ENCODE measurements at places on chromosomes 2 and 18.

DNA sequence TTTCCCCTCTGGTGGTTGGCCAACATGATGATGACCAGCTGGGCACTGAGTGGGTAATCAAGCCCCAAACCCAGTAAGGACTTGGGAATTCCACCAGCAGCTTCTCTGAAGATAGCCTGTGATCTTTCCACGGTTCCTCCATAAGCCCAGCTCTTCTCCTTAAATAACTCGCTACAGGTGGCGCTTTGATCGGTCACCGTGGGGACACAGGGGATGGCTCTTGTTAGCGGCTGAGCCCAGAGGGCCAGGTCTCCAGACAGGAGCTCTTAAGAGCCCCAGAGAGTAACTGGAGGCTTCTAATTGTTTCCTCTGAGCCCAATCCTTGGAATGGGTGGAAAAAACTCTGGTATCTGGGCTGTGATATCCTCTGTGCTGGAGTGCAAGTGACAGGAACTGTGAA, 13.6 kb upstream of the INHBB start:
- no peak for DNase-seq

DNA sequence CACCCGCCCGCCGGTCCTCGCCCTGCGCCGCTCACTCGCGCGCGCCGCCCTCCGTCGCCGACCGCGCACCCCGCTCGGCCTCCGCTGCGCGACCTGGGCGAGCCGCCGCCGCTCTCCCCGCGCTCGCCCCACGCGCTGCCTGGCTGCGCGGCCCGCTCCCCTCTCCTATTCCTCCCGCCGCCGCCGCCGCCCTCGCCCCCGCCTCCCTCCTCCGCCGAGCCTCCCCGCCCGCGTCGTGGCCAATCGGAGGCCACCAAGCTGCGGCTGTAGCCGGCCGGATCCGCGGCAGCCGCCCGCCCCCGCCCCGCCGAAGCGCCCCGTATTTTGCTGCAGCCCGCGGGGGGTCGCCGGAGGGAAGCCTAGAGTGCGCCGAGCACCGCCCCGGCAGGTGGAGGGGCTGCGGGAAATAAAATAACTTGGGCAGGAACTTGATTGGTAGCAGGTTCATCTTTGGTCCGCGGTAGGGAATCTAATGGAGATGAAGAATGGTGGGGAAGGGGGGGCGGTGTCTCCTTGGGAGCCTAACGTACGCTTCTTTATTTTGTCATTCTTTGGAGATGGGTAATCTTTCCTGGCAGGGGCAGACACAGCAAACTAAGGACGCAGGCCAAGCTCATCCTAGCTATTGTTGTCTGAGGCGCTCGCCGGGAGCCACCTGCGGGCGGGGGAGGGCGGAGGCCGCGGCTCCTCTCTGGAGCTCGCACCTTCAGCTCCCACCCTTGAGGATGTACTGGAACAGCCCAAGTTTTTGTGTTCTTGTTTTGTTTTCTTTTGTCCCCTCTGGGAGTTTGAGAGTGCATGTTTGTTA, 1.1 kb upstream of the CDH2 start:
- no peak for DNase-seq

DNA sequence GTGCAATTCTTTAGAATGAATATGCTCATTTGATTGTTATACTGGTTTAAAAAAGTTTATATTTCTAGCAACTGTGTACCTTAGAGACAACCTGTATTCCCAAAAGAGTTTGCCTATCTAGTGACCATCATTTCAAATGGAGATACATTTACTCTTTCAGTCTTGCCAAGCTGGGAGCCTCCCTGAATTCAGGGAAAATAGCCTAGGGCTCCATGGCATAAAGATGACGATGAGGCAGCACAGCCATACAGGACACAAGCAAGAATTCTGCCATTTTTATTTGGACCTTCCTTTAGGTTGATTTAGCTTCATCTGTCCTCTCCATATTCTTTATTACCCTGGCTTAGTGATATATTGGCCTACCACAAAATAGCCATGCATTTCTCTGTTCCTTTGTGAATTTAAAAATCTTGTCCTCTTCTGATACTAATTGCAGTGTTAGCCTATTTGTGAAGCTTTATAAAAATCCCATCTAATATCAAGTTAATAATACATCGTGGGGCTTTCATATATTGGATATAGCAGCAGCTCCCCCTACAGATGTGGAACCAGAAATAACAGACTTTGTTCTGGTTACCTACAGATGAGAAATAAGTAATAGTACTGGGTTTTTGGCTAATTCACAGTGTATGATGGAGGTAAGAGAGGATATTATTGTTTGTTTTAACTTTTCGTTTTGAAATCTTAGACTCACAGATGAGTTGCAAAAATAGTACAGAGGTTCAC, 1661.9 kb upstream of the PIK3C3 start:
- DNase-seq, result no peak

- DNase-seq, result no peak
Observed at GRCh38 chr2:47785986-47786385, 3.0 kb downstream of the MSH6 start.

DNA sequence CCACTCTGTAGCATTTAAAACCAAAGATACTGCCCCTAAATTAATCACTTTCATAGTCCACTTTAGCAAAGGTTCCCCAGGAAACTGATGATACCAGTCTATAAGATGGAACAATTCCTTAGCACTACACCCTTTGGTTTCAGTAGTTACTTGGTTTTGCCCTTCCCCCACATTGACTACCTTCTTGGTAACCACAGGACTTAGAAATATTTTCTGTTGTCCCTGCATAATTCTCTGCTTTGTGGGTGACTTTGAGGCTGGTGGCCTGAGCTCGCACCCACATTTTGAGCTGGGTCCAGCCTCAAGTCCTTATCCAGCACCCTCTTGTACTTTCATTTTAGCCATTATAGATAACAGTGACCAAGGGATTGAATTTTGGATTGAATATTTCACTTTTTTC, 23.1 kb downstream of the ELP2 start:
- DNase-seq, result no peak

GRCh38 chr2:54224997-54225396, 31.0 kb downstream of the TSPYL6 start:
- no peak for DNase-seq
